ENCODE measurements at places on chromosomes 5 and 9.

GRCh38 chr5:122981846-122982245 lies 54.7 kb downstream of the PPIC start:
- no peak for DNase-seq

DNA sequence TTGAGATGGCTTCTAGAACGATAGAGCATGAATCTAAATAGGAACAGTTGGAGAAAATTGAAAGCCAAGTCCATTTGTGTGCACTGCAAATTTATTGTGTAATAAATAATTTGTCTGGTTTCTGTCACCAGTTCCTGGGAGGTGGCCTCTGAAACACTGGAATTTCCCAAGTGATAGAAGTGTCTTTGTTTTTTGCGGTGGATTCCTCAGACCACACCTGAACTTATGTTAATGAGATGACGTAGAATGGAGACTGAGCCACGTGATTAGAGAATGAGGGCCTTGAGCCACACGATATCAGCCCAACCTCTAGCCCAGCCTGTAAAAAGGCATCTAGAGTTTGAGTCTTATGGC lies 105.1 kb downstream of the MSX2 start:
- DNase-seq, result no peak

- DNase-seq, result peak; percentile 28
These were observed 85.2 kb downstream of the ARSB start for GRCh38 chr5:78899922-78900362.

DNA sequence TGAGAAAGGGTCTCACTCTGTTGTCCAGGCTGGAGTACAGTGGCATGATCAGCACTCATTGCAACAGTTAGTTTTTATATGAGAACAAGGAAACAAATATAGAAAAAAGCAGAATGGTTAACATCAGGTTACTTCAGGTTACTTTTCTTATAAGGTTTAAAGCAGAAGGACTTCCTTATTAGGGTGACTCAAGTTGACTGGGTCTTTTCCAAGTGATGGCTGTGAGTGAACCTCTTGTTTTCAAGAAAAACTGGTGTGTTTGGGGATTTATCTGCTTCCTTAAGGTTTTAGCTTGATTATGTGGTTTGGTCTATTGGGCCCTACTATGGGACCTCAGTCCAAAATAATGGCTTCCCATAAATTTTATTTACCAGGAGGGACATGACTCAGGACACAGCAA lies 99.2 kb downstream of the ARRDC3 start:
- peak; percentile 46 for DNase-seq

DNA sequence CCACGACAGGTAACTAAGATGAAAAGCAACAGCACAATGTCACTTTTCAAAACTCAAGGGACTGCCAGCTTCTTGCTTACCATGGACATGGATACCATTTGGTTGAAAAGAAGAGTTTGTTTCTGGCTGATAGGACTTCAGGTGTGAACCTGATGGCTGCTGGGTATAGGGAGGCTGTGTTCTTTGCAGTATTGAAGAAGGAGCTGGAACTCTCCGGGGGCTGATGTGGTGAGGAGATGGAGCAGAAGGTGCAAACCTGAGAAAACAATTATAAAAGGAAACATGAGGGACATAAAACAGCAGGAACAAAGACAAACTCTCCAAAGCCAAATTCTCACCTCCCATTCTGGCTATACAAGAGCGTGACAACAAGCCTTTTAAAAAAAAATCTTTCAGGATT lies 330.1 kb upstream of the RFX3 start:
- DNase-seq, result no peak

DNA sequence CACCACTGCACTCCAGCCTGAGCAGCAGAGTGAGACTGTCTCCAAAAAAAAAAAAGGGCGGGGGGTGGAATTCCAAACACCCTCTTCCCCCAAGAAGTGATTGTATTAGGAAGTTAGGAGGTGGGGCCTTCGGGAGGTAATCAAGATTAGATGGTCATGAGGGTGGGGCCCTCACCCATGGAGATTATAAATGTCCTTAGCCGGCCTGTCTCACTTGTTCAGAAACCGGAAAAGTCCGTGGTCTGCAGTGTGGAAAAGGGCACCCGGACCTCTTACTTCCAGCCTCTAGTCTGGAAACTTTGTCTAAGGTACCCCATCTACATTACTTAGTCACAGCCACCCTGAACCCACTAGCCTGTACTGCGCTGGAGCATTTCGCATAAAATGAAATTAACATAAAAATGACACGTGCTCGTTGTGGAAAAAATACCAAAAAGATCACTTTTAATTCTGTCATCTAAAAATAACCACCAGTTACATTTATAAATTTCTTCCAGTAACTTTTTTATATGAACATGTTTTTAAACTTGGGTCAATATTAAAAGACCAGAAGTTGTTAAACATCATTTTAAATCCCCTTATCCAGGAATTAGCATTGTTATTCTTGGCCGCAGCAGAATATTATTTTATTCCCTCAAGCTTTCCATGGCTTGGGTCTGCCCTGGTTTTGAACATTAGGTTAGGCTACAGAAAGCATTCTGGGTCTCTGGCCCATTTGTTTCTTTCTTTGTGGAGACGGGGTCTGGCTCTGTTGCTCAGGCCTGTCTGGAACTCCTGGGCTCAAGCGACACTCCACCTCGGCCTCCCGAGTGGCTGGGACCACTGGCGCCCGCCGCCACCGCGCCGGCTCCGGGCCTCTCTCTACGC lies 1.2 kb upstream of the CKS2 start:
- DNase-seq, result no peak

DNA sequence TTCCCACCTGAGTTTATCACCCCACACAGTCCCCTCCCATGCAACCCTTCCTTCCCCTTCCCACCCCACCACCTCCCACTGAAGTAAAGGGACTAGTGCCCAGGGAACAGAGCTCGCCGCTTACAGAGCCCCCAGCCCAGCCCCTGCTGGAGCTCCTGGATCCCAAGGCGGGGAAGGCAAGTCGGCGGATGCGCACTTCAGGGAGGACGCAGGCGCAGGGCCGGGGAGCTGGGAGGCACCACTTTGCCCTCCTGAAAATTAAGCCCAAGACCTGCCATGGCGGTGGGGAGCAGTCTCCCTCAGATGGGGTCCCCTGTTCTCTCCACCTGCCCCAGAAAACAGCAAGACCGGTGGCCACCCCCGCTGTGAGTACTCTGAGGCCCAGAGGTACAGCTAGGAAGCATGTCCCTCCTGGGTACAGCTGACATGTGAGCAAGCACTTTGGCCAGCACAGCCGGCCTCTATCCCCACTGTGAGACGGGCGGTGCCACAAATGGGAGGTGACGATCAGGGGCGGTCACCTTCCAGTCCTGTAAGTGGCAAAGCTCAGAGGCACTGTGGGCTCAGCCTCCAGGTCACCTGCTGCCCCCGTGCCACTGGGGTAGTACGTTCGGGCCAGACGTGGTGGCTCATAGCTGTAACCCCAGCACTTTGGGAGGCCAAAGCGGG lies 45.9 kb downstream of the COL23A1 start:
- no peak for DNase-seq

GRCh38 chr9:33785914-33786313 lies 9.4 kb upstream of the PRSS3 start:
- DNase-seq, result no peak

DNA sequence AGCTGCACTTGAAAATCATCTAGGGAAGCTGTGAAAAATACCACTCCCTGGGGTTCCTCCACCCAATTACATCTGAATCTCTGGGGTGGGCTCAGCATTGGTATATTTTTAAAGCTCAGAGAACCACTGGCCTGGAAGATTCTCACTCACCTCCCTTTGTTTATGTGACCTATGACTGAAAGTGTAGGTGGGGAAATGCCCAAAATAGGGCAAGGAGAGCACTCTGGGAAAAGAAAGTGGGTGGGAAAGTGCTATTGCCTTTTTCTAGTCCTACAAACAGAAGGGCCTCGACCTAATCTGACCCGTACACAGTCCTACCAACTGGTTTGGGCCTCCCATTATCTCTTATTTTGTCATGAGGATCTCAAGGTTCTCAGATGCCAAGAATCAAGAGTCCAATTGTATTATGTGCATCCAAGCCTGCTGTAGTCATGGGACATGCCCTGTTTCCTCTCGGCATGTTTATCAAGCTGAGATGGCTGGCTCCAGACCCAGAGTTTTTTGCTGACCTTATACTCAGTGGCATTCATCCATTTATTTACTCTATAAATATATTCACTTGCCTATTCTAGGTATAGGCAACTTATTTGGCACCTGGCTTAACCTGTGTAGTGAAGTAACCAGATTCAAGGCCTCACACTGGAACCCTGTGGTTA lies 483.7 kb downstream of the ENC1 start:
- no peak for DNase-seq

- no peak for DNase-seq
These were observed 541 bp downstream of the GNPDA1 start for GRCh38 chr5:142012186-142012785.

- DNase-seq, result no peak
These were observed 225.7 kb downstream of the FRMD3 start for GRCh38 chr9:83312537-83312936.

- peak; percentile 73 for DNase-seq
These were observed 65.0 kb upstream of the ANGPTL2 start for GRCh38 chr9:127187231-127187956.

DNA sequence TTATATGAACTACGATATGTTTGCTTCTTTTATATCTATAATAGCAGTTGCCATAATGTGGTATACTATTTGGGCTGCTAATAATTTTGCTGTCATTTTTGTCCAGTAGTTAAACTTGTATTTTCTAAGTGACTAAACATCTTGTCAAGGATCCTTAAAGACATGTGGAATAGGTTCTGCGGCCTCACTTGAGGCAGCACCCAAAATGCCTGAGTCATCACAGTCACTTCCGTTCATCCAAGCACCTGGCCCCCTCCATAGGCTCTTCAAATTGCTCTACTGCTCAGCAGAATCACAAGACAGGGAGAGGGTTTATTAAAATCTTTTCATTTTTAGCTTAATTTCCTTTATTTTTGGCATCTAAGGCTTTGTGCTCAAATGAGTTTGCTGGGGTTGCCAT lies 259.1 kb downstream of the AOPEP start:
- DNase-seq, result peak; percentile 21

- no peak for DNase-seq
These were observed 1.8 kb downstream of the LCNL1 start for GRCh38 chr9:136984464-136985026.

- DNase-seq, result peak; percentile 94
These were observed 39.5 kb upstream of the HSPB3 start for GRCh38 chr5:54415896-54416601.

GRCh38 chr9:133706307-133707050 lies 31.7 kb downstream of the SARDH start:
- DNase-seq, result no peak
